ENCODE measurements at places on chromosomes 6 and 20. TPM values are rescaled to one million over a fixed set of nuclear protein-coding genes. Genes with fewer than 3 reads are reported as not detected.

LTA gene
- 16.7 TPM for total RNA-seq

DNA sequence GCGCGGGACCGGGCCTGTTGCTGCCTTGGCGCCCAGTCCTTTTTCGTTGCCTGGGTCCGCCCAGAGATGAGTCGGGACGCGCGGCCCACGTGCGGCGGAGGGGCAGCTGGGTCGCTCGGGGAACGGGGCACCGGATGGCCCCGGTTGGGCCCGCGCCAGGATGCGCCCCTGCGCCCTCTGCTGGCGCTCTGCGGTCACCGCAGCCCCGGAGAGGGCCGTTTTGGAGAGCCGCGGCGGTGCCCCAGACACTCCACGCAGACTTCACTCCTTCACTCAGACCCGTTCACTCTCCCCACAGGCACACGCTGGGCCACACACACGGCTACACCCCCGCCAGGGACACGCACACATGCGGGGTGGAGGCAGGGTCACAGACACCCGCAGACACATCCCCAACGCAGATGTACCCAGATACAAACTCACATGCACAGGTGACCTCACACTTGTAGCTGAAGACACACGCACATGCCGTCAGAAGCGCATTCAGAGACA, 38.8 kb downstream of the SRC start:
- DNase-seq = peak; percentile 87

DNA sequence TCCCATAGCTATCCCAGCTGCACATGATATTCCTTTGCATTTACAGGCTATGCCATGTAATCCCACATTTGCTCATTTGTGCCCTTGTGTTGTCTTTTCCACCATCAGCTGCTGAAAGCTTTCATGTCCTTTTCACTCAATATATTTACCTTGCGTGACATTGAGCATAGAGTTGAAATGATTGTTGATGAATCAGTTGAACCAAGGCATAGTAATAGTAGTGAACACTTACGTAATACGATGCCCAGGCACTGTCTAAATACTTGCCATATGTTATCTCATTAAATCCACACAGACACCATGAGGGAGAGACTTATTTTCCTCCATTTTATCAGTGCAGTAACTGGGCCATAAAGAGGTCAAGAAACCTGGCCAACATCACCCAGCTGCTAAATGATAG, 13.1 kb downstream of the RNF8 start:
- DNase-seq = no peak

SPATA25 gene
- total RNA-seq = 1.3 TPM

GRCh38 chr6:76861403-76861802, 601.9 kb downstream of the HTR1B start:
- no peak for DNase-seq

DNA sequence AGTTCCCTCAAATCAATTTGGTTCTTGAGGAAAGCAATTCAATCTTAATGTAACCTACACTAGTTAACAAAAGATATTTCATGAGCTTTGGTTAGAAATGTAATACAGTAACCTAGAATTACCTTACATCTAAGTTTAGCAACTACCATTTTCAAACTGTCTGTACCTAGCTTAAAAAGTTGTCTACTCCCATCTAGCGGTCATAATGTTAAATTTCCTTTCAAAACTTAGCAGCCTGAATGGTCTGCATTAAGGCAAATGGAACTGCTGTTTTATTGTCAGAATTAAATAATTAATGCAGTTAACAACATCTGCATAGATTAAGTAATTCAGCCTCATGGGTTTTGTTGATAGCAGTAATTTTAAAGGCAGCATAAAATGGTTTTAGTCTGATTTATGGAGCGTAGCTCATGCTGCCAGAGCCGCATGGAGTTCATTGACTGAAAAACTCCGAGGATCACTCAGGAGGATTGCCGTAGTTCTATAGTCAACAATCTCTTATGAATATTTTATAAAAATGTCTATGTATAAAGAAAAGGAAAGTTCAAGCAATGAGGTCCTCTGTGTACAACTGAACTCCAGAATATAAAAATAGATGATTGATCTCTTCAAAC, 485.4 kb upstream of the MANEA start:
- no peak for DNase-seq

DNA sequence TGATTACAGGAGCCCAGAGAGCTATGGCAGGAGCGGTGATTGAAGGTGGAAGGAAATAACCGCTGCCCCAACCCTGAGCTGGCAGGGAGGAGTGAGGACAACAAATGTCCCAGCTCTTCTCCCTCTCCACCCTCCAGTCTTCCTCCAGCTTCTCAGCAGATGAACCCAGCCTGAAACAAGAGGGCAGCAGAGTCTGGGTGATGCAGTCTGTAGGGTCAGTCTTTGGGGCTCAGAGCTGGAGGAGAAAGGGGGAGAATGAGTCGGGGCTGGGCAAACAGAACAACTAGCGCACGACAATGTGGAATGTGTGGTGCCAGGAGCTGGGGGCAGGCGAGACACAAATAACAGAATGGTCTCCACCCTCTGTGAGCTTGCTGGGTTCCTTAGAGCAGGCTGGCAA, 4.5 kb upstream of the GUCA1A start:
- no peak for DNase-seq

DNA sequence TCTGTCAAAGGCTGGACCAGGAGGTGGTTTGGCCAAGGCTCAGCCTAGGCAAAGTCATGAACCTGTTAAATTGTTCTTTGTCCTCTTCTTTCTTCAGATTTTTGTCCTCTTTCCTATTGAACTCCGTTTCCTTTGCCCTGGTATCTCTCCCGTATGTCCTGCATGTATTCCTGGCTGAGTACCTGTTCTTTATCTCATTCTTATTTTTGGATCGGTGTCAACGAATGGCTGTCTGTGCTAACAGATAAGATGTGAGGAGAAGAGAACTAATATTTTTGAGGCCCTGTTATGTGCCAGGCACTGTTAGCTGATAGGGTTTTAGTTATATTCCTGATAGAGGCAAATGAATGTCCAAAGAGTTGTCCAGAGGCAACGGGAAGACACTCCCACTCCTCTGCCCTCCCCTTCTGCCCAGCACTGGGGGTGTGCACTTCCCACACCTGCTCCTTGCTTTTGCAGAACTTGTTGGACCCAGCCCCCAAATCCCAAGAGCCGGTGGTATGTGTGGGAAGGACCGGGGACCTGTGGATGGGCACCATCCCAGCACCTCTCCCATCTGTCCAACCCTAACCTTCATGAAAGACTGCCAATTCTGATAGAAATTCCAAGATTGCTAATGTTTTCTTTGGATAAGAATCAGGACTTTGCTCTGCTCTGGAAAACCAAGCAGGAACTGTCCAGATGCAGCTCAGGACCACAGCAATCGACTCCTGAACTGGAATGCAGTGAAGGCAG, 20.6 kb downstream of the MMP24OS start:
- DNase-seq = no peak

DNA sequence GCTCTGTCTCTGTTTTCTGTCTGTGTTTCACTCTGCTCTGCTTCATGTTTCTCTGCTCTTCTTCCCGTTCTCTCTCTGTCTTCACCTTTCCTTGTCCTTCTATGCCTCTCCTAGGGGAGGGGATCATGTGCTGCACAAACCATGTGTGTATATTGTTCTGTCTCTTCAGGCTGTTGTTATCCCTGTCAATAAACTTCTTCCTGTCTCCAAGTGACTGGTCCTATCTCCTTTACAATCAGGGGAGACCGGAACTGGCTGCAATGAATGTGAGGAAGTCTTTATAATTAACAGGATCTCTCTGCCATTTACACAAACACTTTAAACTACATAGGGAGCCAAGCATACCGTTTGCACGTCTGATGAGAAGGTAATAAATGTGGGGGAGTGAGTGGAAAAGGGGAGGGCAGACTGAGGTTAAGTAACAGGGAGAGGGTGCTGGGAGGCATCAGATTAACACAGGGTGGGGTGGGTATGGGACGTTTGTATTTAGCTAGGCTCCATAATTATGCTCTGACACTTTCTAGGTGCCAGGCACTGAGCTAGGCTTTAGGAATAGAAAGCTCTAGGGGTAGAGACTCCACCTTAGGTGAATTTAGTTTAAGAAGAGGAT, 626.1 kb downstream of the DHX35 start:
- no peak for DNase-seq

GRCh38 chr6:139981066-139981624, 606.7 kb upstream of the CITED2 start:
- no peak for DNase-seq

GRCh38 chr20:48011025-48011424, 225.7 kb upstream of the SULF2 start:
- no peak for DNase-seq

TGM3 gene
- not detected for total RNA-seq

SLC35D3 gene
- total RNA-seq = not detected

- no peak for DNase-seq
Observed at GRCh38 chr6:116263353-116263752, 9.5 kb upstream of the TSPYL4 start.

NKAPL gene
- total RNA-seq = not detected

DNA sequence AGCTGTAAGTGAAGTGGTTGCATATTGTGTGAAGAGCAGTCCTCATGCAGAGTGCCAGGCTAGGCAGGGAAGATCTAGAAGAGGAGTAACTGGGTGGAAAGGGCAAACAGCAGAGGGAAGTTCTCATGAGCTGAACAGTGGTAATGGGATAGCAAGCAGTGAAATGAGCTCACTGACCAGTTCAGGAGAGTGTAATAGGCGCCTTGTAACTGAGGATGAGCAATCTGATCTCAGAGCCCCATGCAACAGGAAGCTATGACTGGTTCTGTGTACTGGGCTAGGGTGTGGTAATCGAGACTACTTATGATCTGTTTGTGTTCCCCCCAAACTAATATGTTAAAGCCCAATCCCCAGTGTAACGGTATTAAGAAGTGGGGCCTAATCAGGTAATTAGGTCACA, 98.6 kb downstream of the RFX6 start:
- no peak for DNase-seq

- DNase-seq = peak; percentile 38
Observed at GRCh38 chr20:60210779-60211617, 252.8 kb downstream of the CDH26 start.
